DMS 273 treated with DMSO at 0.1 percent for 48 hours (cell line): ENCODE measurements at places on chromosomes 4 and X.
A peak's percentile ranks its signal among the peaks of the same experiment; 100 is the strongest.

DNA sequence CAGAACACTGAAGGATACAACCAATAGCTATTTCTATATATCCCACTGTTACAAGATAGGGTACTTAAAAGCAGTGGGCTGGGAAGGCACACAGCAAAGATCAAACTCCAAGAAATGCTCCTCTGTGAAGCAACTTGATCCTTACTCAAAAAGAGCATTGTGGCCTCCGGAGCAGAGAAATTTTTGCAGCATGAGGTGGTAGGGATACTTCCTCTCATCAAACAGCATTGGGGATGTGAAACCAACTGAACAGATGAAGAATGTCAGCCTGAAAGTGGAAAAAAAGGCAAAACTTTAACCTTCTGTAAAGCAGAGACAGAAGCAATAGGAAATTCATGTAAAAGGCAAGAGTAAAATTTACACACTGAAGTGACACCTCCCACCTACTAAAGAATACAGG is 92.2 kb downstream of the HUWE1 start:
- no peak for DNase-seq

DNA sequence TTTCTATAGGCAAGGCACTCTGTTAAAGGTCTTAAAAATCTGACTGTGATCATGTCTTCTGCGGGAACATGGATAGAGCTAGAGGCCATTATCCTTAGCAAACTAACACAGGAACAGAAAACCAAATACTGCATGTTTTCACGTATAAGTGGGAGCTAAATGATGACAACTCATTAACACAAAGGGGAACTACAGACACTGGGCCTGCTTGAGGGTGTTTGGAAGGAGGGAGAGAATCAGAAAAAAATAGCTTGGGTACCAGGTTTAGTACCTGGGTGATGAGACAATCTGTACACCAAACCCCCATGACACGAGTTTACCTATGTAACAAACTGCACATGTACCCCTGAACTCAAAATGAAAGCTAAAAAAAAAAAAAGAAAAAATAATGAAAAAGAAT is 12.1 kb downstream of the SLC7A11 start:
- no peak for DNase-seq

DNA sequence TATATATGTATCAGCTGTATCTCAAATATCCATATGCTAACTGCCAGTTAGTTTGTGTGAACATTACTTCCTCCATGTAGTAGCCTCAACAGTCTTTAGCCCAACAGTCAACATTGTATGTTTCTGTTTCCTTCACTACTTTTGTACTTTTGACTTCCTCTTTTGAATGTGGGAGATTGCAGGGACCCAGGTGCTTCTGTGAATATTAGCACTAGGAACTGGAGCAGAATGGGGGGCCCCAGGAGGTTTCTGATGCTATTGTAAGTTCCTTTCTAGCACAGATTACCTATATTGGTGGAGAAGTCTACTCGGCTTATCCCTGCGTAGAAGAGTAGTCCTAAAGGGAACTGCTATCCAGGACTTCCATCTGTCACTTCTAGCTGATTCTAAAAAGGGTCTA is 2.3 kb downstream of the PLAC8 start:
- DNase-seq = no peak

GRCh38 chrX:19682712-19683331 is 167.5 kb upstream of the MAP3K15 start:
- no peak for DNase-seq

GRCh38 chr4:173522160-173522950 is 7.7 kb downstream of the HAND2 start:
- DNase-seq = no peak

- no peak for DNase-seq
Observed at GRCh38 chr4:24910499-24910898, 2.3 kb downstream of the CCDC149 start.

GRCh38 chr4:148287111-148287510 is 155.1 kb downstream of the NR3C2 start:
- DNase-seq = no peak

DNA sequence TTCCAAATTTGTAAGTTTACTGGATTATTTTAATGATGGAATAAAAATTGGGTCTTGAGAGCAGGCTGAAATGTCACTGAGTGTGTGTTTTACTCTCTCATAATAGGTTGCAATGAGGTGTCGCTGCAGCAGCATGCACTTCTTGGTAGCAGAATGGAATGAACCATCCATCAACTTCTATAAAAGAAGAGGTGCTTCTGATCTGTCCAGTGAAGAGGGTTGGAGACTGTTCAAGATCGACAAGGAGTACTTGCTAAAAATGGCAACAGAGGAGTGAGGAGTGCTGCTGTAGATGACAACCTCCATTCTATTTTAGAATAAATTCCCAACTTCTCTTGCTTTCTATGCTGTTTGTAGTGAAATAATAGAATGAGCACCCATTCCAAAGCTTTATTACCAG is 2.6 kb downstream of the SAT1 start:
- DNase-seq = no peak

DNA sequence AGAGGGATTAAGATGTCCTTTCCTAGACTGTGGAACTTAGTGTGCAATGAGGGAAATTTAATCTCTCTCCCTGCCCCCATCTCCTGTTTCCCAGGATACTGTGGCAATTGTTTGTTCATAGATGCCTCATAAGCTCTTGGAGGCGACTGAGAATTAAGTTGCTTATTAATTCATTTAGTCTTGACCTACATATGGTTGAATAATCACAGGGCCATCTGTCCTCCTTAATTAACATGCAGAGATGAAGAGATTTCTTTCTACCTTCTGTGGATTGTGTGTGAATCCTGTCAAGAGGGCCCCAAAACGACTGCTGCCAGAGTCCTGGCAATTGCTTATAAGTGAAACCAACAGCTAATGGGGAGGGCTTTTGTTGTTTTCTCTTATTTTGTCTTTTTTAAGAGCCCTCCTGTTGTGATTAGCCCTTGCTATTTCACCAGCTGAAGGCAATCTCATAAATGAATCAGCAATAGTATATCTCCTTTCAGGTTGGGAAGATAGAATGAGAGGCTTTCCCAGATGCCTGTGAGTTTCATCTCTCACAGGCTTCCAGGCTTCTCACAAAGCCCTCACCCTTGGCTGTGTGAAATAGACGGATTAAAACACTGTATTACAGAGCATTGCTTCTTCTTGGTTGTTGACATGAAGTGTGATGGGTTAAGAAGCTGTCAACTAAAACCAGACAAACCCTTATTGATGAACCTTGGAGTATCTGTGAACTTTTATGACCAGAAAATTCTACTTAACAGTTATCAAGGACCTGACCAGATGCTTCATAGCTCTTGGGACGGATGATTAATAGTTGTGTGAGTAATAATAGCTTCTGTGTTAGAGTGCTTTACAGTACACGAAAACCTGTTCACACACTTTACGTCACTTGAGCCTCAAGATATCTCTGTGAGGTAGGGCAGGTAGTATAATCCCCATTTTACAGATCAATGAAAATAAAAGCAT is 58.5 kb downstream of the PGRMC2 start:
- peak; percentile 96 for DNase-seq
